ENCODE measurements at places on chromosomes 4 and X.

DNA sequence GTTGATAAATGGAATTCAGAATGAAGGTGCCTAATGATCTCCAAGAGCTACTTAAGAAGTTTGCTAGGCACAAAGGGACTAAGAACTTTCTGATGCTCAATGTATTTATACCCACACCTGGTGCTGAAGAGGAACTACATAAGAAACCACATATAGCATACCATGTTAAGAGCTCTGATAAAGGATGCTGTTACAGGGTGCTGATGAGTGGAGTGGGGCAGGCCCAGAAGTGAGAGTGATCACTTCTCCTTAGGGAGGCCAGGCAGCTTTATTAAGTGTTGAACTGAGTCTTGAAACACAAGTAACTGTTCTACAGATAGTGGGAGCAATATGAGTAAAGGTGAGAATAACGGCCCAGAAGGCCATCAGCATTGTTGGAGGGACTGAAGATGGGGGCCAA, 68.3 kb upstream of the CHRDL1 start:
- no peak for DNase-seq

DNA sequence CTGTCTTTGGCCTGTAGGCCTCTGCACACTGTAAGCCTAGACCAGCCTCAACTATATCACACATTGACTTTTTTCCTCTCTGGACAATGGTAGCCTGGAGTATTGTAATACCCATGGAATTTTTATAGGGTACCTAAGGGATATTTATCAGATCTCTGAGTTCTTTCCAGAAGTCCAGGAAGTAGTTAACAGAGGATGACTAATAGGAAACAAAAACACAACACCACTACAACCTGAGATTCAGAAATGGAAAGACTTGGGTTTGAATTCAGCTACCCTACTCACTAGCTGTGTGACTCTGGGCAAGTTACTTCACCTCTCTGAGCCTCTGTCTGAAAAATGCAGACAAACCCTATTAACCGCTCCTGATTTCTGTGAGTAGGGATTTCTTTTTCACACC, 7.7 kb upstream of the STX18 start:
- peak; percentile 56 for DNase-seq

DNA sequence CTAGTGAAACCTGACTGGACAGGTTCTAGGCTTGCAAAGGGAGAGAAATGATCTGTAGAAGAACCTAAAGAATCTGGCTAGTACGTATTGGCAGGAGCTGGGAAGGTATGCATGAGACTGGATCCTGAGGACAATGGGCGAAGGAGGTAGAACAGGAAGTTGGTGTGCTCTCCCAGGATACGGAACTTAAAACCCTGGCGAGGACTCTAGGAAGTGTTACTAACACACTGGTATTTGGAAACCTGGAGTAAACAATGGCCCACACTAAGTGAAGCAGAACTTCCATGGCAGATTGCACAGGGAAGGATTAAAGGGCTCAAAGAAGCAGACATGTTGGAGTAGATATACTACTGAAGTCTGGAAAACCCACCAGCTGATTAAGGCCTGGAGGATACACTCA, 9.1 kb downstream of the SYN1 start:
- DNase-seq, result no peak

GRCh38 chr4:80017125-80017854, 55.7 kb downstream of the ANTXR2 start:
- DNase-seq, result peak; percentile 88

GRCh38 chrX:129786210-129786651, 6.5 kb downstream of the SASH3 start:
- DNase-seq, result no peak

DNA sequence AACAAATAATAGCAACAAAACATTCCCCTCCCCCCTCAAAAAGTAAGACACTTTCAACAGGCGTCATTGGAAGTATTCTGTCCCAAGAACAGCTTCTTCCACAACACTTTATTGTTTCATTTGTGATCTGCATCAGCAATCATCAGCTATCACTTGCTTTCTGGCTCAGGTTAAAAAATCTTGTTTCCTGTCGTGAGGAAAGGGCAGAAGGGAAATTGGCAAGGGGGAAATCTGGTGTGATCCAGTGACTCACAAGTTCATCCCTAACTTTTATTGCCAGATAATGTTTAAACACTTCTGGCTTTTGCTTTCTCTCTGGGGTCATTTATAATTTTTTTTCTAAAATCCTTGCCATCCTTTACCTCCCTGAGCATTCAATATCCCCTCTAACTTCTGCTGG, 247.4 kb upstream of the GIMD1 start:
- DNase-seq, result peak; percentile 50

- peak; percentile 2 for DNase-seq
Observed at GRCh38 chr4:110733901-110734300, 111.0 kb upstream of the PITX2 start.

DNA sequence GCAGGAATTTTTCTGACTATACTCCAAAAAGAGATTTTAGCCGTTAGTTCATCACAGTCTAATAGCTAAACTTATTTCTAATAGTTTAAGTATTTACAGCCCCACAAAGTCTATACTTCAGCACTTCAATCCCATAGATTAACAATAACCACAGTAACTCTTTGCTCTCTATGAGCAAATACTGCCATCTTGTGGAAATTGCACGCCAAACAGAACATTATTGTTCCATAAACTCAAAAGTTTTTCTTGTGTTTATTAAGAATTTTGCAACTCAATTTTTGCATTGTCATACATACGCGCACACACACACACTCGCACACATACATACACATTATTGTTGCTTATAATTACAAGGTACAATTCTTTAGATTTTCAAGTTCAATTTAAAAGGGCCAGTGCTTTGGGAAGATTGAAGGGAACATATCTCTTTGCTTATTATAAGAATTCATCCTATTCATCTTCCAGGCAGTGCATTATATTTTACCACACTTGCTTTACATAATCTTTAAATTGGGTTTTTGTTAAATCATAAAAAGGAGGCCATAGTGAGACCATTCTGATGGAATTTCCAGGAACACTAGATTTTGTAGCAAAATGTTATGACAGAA, 63.8 kb upstream of the ATOH1 start:
- DNase-seq, result peak; percentile 36

DNA sequence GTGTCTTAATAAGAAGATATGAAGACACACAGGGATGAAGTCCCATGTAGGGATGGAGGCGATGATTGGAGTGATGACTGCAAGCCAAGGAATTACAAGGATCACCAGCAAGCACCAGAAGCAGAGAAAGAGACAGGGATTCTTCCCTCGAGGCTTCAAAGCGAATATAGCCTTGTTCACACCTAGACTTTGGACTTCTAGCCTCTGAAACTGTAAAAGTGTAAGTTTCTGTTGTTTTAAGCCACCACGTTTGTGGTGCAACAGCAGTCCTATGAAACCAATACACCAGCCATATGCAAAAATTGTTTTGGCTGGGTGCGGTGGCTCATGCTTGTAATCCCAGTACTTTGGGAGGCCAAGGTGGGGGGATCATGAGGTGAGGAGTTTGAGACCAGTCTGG, 9.8 kb upstream of the PDS5A start:
- DNase-seq, result no peak

DNA sequence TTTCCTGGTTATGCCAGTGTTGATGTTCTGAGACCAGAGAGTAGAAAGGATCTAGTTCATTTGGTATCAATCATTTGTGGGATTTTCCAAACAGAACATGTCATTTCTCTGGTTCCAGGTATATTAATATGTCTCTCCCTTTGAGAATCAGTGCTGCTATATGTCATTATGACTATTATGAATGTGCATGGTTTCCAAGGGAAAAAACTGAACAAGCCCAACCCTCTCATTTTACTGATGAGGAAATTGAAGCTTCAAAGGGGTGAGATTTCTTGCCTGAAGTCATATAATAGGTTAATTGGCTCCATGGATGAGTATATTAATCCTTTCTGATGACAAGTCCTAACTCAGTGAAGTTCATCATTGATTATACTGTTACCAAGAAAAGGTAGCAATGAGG, 31.9 kb downstream of the RUFY3 start:
- DNase-seq, result no peak

GRCh38 chr4:130008461-130008860, 912.5 kb downstream of the C4orf33 start:
- no peak for DNase-seq

DNA sequence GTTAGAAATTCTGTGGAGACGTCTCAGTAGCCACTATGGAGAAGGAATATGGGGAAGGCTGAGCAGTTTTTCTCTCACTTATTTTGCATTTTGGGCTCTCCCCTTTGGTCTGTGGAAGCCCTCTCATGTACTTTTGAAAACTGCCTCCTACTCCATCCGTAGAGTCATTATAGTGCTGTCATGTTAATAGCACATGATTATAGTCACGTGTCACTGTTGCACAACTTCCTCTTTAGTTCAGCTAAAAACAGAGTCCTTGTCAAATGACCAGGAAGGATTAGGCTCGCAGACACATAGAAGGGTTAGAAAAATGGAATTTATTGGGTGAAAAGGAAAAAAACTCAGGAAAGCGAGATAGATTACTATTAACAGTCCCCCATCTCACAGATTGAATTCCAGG, 258.2 kb upstream of the CXorf51A start:
- DNase-seq, result no peak

- no peak for DNase-seq
Observed at GRCh38 chrX:153763298-153763932, 634 bp upstream of the PLXNB3 start.

GRCh38 chr4:140131675-140132229, 22.2 kb downstream of the MAML3 start:
- no peak for DNase-seq

DNA sequence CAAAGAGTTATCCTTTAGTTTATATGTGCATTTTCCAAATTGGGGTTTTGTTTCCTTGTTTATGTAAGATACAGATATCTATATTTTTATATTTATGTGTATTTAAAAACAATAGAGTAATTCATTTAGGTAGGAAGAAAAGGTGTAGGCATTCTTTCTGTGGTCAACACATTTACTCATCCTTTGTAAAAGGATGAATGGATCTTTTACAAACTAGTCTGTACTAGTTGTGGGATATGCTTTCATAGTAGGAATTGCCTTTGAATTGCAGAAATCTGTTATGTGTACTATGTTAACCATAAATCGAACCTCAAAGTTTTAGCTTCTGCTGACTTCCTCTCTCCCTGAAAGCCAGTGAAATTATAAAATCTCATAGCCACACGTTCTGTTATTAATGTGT, 128.5 kb downstream of the REPS2 start:
- DNase-seq, result no peak

GRCh38 chr4:8893624-8894423, 22.2 kb upstream of the HMX1 start:
- DNase-seq, result no peak

DNA sequence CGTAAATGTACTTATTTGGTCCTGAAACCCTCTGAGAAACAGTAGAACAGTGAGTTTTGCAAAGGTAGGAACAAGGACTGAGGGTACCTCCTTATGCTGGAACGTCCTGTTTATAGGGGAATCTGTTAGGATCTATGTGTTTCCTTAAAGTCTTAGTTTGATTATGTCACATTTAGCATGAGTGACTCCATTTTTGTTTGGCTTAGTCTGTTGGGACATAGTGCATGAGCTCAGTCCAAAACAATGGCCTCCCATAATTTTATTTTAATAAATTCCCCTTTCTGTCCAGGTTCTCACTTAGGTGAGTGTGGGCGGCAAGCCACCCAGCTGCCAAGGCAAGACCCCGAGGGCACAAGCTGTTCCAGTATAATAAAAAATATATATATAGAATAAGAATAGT, 27.7 kb downstream of the HTT-AS start:
- no peak for DNase-seq

DNA sequence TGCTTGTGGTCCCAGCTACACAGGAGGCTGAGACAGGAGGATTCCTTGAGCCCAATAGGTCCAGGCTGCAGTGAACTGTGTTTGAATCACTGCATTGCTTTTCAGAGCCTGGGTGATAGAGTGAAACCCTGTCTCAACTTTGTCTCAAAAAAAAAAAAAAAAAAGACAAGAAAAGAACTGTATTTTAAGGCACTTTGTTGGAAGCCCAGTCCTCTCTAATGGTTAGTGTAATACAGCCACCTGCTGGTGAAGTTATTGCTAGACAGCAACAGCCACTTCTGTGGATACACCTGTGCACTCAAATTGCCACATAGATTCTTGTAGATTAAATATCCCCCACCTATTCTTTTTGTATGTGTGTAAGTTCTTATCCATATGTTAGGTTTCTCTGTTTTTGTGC, 10.1 kb upstream of the FGG start:
- peak; percentile 34 for DNase-seq
